ENCODE measurements at places on chromosomes 3 and 15. TPM values are rescaled to one million over a fixed set of nuclear protein-coding genes. Genes with fewer than 3 reads are reported as not detected.

DNA sequence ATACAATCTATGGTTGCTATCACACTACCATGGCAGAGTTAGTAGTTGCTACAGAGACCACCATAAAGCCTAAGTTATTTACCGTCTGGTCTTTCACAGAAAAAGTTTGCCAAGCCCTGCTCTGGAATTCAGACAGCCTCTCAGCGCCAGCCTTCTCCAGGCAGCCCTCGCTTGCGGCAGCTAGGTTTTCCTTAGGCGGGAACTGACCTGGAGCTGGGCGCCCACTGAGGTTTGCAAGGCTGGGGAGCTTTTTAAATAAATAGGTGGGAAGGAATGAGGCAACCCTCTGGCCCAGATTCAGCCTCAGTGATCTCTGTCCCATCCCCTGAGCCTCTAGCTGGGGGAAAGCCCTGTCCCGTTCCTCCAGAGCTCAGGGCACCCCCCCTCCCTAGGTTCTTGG is 1.2 kb downstream of the CTSH start:
- DNase-seq: no peak

GRCh38 chr3:111871809-111872623 is 13.0 kb downstream of the PHLDB2 start:
- DNase-seq: no peak

DNA sequence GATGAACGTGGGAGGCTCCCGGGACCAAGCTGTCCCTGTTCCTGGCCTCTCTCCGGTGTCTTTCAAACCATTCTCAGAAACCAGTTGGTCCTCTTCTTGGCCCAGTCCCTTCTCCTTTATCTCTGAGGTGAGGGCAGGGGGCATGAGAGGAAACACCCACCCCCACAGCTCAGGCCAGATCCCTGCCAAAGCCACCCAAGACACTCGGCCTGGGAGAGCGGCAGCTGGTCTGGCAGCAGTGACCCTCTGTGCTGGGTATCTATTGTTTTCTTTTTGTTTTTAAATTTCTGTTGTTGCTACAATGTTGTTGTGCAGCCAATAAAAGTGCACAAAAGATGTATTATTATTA is 27.3 kb downstream of the ACSBG1 start:
- no peak for DNase-seq

GRCh38 chr3:128317698-128318231 is 148.9 kb downstream of the DNAJB8 start:
- no peak for DNase-seq

GRCh38 chr15:70812827-70813364 is 41.1 kb downstream of the LARP6 start:
- no peak for DNase-seq

Gene LARP6
- 78.3 TPM for total RNA-seq

Gene FMN1
- 29.4 TPM for total RNA-seq

Gene UBAP1L
- total RNA-seq: 0.28 TPM

Gene TMEM158
- 3.3 TPM for total RNA-seq
